Stimulated activated CD8-positive, alpha-beta memory T cell treated with anti-CD3 and anti-CD28 coated beads, Interleukin-4, amount 100 ng/mL, for 1 hour (primary cell): ENCODE measurements at places on chromosomes 2 and 18.

DNA sequence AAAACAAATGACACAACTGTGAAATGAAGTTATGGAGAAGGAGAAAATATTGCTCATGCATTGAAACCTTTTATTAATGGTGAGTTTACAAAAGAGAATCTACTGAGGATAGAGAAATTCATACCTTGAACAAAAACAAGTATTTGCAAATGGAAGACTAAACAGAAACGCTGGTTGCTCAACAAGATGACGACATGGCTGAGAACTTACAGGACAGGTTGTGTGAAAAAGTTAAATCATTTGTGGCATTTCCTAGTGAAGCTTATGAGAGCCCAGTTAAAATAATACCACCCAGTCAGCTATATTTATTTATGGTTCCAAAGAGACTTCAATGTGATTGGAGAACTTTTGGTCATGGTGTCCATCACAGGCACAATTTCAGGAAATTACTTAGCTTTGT is 148.6 kb upstream of the PKDCC start:
- no peak for DNase-seq

- no peak for DNase-seq
These were observed 86.0 kb downstream of the WDSUB1 start for GRCh38 chr2:159200498-159200897.

DNA sequence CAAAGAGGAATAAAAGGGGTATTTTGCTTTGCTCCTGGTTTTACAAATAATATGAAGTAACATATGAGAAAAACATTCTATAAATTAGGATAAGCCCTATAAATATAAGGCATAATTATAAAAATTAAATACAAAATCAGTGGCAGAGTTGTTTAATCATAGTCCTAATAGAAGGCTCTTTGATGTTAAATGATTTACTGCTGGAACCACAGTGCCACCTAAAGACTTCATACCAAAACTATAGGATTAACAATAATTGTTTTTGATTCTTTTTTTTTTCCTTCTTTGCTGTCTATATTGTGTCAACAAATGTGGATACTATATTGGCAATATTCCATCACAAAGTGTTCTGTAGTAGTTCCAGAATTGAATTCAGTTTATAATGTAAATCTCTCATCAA is 837.7 kb upstream of the SLC39A10 start:
- DNase-seq: no peak

GRCh38 chr18:80112624-80113248 is 3.7 kb downstream of the ADNP2 start:
- no peak for DNase-seq

- no peak for DNase-seq
These were observed 11.7 kb downstream of the TGIF1 start for GRCh38 chr18:3461704-3462103.

- no peak for DNase-seq
These were observed 22.5 kb upstream of the RAB27B start for GRCh38 chr18:54805571-54806334.

DNA sequence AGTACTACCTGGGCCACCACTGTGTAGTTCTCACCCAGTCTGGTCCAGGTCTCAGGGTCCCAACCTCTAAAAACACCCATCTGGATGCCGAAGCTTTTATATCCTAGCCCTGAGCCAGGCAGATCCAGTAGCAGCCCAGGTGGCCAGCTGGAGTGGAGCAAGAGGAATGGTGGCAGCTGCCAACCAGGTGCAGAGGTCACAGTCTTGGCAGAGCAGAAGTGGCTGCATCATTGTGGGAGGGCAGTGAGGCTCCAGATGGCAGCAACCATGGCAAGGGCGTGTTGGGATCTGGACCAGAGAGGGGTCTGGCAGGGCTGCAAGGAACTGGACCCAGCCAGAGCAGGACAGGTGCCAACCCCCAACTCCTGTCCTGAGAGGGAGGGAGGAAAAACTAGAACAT is 72.2 kb upstream of the AGAP1 start:
- DNase-seq: no peak

DNA sequence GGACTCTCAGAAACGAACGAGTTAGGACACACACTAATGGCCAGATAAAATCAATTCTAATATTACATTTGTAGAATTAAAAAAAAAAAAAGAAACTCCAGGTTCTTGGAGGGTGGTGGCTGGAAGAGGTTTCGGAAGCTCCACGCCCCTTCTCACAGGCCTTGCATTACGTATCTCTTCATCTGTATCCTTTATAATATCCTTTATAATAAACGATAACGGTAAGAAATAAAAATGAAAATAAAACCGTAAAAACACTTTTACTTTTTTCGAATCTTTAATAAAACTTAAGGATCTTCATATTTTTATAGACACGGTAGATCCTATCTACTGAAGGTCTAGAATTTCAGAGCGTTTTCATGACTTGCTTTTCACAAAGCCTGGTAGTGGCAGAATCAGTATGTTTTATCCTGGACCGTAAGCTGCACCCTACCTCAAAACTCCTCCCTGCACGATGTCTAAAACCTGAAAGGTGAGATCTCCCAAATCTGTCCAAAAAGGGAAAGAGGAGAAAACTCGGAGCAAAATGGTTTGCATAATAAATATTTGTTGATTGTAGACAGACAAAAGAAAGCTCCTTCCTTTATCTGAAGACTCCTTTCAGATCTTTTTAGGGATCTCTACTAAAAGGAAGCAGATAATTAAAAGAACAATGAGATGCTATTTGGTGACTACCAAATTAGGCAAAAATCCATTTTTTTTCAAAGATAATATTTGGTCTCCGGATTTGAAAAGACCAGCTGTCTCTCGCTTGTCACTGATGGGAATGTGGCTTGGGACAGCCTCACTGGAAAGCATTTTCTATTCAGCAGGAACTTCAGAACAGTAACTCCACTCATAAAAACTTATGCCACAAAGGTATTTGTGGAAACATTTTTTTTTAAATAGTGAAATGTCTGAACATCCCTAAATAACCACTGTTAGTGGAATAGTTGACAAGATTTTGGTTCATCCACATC is 2.0 kb upstream of the CXCR4 start:
- no peak for DNase-seq

GRCh38 chr2:113842919-113843736 is 46.8 kb upstream of the ACTR3 start:
- DNase-seq: no peak
